ENCODE measurements at places on chromosomes 4 and X.
A peak's percentile ranks its signal among the peaks of the same experiment; 100 is the strongest.

GRCh38 chrX:35809781-35810180, 11.6 kb downstream of the MAGEB16 start:
- DNase-seq = no peak

DNA sequence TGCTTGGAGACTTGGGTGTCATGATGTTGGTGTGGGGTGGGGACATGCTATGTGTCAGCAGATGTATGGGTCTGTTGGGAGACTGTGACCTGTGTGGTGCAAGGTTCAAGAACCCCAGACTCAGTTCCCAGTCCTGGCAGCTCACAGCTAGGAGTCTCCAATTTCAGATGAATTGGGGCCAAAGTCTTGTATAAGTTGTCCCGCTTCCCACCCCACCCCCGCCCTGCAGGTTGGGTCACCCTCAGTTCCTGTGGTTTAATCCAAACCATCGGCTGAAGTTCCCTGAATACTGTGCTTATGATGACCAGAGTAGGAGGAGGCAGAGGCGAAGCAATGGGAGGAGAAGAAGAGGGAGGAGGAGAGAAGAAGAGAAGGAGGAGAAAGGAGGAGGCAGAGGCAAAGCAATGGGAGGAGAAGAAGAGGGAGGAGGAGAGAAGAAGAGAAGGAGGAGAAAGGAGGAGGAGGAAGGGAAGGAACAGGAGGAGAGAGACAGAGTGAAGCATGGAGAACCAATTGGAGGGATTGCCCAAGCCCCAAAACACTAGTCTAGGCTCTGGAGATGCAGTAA, 112.6 kb downstream of the EFNB1 start:
- no peak for DNase-seq

GRCh38 chr4:170526471-170526870, 436.7 kb upstream of the AADAT start:
- no peak for DNase-seq

GRCh38 chr4:30601070-30601865, 118.9 kb upstream of the PCDH7 start:
- DNase-seq = no peak

DNA sequence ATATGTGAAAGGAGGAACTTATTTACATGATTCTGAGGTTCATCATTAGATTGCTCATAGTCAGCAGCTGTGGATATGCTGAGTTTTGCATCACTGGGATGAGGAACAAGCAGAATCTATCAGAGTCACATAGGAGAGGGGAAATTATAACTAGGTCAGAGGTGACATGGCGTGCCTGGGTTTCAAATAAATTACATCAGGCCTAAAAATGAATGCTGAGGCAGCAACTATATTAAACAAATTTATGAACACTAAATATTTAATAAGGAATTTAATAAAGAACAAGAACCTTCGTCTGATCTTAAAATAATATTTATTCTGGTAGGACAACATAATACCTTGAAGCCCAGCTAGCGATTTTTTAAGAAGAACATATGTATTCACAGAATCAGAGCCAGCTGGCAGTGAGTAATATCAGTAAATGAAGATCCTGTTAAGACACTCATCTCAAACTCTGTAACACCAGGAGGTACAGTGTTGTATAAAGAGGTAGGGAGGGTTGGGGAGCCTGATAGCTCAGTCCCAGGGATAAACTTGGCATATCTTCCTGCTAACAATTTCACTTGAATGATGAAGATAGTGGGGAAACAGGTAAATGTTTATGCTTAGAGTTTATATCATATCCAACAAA, 60.9 kb upstream of the HS3ST1 start:
- DNase-seq = no peak

DNA sequence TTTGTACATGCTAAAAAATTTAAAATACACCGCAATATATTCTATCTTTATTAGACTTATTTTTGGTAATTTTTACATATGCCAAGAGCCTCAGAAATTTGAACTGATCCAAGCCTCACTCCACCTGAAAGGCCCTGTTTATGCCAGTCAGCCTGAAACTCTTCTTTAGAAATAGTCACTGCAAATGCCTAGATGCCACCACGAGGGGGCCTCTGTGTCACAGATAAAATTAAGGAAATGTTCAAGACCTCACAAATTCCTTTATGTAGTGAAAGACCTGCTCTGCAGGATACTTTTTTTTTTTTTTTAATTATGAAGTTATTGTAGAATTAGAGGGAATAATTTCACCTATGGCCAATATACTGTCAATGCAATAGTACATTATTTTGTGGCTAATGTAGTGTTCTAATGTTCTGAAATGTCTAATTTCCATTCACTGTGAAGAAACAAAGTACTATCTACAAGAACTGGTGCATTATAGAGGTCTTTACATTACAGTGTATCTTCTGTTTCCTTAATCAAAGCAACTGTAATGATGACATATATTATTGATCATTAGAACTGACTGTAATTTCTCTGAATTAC, 69.8 kb downstream of the DTHD1 start:
- peak; percentile 66 for DNase-seq

Measured in activated CD4-positive, alpha-beta T cell treated with anti-CD3 and anti-CD28 coated beads for 24 hours (primary cell).